ENCODE measurements at places on chromosomes 1 and 21.

DNA sequence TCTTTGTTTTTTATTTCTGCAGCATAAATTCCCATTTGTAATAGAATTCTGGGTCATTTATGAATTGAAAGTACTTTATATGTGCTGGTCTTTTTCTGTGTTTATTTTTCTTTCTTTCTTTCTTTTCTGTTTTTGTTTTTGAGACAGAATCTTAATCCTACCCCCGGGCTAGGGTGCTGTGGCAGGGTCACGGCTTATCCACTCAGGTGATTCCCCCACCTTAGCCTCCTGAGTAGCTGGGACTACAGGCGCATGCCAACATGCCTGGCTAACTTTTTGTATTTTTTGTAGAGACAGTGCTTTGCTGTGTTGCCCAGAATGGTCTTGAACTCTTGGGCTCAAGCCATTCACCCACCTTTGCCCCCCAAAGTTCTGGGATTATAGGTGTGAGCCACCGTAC is 18.7 kb downstream of the RAP1A start:
- DNase-seq: no peak

DNA sequence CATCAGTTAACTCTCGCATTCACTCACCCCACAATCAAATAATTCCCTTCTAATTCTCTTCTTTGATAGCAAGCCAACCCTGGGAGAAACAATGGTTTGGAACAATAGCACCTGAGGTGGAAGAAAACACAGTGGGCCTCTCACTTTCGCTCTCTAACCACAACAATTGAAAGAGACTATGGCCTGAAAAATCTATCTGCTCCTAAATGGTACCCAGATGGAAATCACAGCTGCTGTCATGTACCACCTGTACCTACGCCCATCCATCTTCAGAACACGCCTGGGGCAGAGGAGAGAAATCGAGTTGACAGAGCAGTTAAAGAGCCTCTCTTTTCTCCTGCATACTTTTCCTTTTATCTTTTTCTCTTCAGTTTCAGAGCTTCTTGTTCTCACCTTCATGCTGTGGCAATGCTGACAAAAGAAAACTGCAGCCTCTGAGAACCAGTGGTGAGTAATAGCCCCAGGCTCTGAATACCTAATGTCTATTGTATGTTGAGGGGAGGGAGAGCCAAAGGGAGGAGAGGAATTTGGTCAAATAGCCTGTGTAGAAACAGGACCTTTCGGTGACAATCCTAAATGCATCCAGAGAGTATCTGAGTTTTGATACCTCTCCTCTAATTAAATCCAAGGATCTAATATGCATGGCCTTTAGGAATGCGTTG is 57.7 kb downstream of the ZC3H11B start:
- DNase-seq: no peak

DNA sequence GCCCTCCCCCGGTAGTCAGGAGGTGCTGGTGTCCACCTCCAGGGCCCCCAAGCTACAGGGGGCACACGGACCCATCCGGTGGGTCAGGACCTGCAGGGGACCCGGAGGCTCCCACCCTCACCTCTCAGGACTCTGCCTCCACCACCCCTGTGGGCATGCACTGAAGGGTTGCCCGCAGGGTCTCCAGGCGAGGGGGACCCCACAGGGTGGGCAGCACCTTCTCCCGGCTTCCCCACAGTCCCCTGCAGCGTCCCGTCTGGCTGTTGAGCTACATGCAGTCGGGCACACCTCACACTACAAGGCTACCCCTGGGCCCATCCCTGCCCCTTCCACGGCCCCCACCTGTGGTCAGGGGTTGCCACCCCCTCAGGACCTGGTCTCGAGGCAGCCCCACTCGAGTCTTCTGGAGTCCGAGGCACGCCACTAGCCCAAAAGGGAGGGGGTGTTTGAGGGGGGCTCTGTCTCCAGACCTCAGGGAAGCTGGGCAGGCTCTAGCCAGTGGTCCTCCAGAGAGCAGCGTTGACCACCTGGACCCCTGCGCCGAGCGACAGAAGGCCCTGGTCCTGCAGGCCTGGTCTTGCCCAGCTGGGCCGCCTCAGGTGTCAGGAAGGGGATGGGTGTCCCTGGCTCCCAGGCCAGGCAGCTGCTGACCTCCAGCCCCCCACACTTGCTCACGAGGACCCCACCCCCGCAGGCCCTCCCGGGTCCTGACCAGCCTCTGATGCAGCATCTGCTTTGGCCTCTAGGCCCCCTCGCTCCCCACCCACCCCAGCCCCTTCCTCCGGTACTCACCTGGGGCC is 9.6 kb downstream of the PARS2 start:
- no peak for DNase-seq

DNA sequence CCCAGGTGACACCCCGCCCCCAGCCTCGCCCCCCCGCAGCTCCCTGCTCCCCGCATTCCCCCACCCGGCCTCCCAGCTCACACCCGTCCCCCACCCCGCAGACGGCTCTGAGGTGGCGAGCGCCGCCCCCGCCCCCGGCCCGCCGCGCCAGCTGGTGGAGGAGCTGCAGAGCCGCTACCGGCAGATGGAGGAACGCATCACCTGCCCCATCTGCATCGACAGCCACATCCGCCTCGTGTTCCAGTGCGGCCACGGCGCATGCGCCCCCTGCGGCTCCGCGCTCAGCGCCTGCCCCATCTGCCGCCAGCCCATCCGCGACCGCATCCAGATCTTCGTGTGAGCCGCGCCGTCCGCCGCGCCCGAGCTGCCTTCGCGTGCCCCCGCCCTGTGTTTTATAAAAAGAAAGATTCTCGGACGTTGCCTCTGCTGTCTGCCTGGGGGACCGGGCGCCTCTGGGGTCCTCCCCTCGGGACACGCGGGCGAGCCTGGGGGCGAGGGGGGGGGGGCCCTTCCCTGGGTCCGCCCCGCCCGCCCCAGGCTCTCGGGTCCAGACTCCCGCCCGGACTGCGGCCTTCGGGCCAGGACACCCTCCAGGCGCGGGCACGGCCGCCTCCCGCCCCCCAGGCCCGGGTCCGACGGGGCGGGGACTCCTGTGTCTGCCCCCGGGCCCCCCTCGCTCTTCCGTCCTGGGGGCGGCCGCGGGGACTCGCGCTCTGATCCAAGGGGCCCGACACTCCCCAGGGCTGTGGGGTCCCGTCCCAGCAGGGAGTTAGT is 1.6 kb upstream of the MMP23B start:
- DNase-seq: peak; percentile 91

GRCh38 chr1:235929216-235929615 is 62.5 kb upstream of the LYST start:
- no peak for DNase-seq

GRCh38 chr21:14560555-14560954 is 14.4 kb upstream of the SAMSN1 start:
- no peak for DNase-seq

DNA sequence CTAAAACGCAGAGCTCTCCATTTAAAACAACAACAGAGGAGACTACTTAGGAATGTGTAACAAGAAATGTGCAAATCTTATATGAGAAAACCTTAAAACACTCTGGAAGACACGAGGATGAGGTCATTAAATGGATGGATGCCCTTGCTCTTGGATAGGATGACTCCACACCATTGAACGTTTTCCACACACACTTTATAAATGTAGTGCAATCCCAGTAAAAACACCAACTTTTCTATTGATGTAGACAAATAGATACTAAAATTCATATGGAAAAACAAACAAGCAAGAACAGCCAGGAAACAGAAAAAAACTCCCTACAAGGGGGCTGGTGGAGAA is 18.4 kb upstream of the COL6A1 start:
- no peak for DNase-seq

GRCh38 chr1:55159571-55159970 is 55.6 kb downstream of the USP24 start:
- DNase-seq: no peak

GRCh38 chr1:218164111-218164929 is 120.8 kb upstream of the RRP15 start:
- DNase-seq: peak; percentile 11

DNA sequence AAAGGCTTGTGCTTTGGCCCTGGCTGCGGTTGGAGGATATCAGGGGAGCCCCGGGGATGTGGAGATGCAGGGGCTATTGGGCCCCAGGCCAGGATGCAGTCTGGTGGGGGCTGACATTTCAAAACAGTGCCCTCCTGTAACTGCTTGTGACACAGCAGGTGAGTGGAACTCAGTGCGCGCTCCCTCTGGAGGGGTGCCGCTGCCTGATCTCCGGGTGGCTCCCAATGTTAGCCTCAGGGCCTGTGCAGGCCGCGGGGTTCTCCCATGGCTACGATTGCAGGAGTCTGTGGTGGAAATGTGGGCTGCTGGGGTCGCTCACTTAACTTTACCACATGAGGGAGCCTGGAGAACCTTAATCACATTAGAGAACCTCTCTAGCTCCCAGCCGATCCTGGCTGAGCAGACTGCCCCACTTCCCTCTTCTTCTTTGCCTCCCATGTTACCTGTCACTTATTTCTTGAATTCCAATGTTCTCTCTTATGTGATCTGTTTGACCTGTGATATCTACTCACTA is 163.2 kb downstream of the FMN2 start:
- DNase-seq: no peak

GRCh38 chr1:93244298-93245069 is 64.0 kb downstream of the CCDC18 start:
- no peak for DNase-seq

GRCh38 chr1:101112051-101112780 is 86.6 kb upstream of the DPH5 start:
- peak; percentile 61 for DNase-seq

GRCh38 chr1:76613886-76614285 is 253.4 kb upstream of the ST6GALNAC5 start:
- DNase-seq: no peak

- no peak for DNase-seq
Observed at GRCh38 chr1:151408891-151409290, 9.5 kb downstream of the PSMB4 start.

GRCh38 chr1:38533772-38534472 is 325.6 kb downstream of the RRAGC start:
- no peak for DNase-seq

DNA sequence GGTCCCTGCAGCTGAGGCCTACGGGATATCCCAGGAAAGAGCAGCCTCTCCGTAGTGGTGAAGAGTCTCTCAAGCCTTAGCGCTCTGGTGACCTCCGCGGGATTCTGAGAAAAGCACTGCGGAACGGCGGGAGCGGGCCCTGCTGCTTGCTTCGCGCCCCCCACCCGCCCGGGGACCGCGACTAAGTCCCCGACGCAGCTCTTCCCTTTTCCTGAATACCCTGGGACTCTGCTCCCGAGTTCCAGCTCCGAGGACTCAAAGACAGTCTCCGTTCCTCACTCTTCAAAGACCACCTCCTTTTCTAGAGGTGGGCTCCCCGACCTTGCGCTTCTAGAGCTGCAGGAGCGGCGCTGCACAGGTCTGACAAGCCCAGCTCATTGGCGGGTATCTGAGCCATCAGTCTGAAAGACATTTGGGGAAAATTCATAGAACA is 3.6 kb upstream of the PRRX1 start:
- no peak for DNase-seq

GRCh38 chr1:59375321-59376220 is 78.7 kb downstream of the FGGY start:
- DNase-seq: no peak

- DNase-seq: no peak
Observed at GRCh38 chr1:86324130-86324822, 71.8 kb downstream of the ODF2L start.

DNA sequence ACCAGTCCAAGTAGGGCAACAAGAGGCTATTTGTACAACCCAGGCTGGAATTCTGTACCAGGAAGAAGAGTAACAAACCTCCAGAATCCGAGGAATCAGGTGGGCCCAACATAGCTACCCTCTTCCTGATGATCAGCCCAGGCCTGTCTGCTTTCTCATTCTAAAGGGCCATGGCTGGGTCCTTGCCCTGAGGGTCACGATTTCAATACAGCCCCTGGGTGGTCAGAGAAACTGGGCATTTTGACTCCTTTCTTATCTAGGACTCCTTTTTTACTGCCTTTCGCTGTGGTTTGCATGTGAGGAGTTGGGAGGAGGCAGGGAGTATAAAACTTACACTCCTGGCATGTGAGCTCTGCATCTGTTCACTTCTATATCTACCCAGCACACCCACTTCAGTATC is 164.9 kb upstream of the COA6 start:
- DNase-seq: no peak

GRCh38 chr1:172496678-172497077 is 36.3 kb upstream of the SUCO start:
- no peak for DNase-seq

- no peak for DNase-seq
Observed at GRCh38 chr1:30966690-30967369, 58.3 kb upstream of the SDC3 start.

- DNase-seq: no peak
Observed at GRCh38 chr1:74222701-74223100, 12.5 kb upstream of the TNNI3K start.

GRCh38 chr1:186178426-186179043 is 196.5 kb downstream of the TPR start:
- DNase-seq: no peak

DNA sequence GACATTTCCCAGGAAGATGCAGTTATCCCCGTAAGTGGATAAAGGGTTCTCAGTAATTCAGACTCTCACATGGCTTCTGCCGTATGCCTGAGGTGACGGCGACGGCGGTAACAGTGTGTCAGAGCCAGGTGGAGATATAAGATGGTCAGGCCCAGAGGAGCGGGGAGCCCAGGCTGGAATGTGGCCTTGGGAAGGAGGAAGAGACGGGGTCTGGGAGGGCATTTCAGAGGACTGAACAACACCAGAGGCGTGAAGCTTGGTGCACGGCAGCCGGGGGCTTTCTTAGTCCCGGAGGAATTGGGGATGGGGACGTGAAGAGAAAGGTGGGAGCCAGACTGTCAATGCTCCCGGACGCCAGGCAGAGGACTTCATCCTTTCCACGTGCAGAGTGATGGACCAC is 1.0 kb downstream of the RER1 start:
- DNase-seq: no peak

DNA sequence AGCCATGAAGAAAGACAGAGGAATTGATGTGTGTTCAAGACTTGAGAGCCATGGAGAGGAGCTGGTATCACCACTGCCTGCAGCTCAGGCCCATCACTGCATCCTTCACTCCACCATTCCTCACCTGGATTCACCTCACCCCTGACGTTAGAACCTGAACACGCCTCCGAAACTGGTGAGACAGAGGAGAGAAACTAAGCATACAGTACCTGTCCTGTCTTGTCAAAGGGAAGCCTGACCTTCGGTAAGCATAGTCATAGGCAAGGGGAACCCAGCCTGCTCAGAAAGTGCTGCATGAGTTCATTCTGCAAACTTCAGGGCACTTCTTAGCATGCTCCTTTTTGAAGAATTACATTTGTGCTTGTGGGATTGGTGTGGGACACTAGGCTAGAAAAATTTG is 425.8 kb downstream of the DSCAM start:
- no peak for DNase-seq

- DNase-seq: no peak
Observed at GRCh38 chr21:42426876-42427480, 23.3 kb downstream of the UBASH3A start.

- DNase-seq: peak; percentile 61
Observed at GRCh38 chr1:10733474-10734366, 62.7 kb downstream of the CASZ1 start.
